ENCODE measurements at places on chromosomes 6 and 20.

DNA sequence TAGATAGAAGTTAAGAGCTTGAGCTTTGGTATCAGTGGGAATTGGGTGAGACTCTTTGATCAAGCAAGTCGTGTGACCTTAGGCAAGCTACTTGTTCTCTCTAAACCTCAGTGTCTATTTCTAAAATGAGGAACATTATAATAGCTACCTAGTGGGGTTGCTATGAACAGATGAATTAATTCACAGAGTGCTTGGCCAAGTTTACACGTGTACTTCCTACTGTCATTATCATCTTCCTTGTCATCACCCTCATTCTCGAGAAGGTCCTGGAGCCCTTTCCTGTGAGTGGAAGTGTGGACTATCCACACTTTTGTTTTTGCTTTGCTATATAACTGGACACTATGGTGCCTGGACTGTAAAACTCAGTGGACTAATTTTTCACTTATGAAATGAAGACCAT is 64.0 kb downstream of the BCKDHB start:
- DNase-seq = no peak
- no peak overlapping the region for H3K27ac ChIP-seq
- H3K4me1 ChIP-seq = no peaks in the 10 kb centered on the region
- no peak overlapping the region for H3K4me3 ChIP-seq

GRCh38 chr6:148423601-148424270 is 81.1 kb downstream of the SASH1 start:
- H3K4me1 ChIP-seq = no peaks in the 10 kb centered on the region
- H3K27ac ChIP-seq = no peak overlapping the region
- H3K36me3 ChIP-seq = no peaks in the 10 kb centered on the region
- no peak for DNase-seq

DNA sequence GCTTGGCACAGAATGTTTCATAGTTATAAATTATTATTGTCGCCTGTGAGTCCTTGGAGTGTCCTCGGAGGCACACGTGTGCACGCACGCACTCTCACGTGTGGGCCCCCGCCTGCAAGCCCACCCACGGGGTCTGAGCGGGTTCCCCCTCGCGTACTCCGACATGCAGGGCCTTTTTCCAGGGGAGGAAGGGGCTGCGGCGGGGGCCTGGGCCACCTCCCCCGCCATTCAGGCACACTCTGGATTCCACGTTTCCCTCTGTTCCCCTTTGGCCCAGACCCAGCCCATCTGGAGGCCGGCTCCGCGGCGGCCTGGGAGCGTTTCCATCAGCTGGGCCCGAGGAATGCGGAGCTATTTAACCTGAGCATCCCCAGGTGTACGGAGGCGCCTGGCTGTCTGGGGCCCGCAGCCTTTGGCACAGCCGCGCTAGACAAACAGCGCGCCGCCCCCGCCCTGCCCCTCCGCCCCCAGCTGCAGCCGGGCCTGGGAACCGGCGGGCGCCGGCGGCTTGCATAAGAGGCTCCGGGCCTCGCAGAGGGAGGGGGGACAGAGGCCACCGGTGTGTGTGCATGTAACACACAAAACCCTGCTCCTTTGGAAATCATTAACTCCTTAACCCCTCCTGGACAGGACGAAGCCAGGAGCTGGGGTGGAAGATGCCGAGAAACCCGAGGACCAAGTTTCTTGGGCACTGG is 3.3 kb downstream of the ID1 start:
- peaks cover 41% of the 10 kb centered on the region for H3K27me3 ChIP-seq
- no peak for DNase-seq
- no peak overlapping the region for H3K4me3 ChIP-seq
- no peak overlapping the region for H3K27ac ChIP-seq
- H3K36me3 ChIP-seq = no peaks in the 10 kb centered on the region

DNA sequence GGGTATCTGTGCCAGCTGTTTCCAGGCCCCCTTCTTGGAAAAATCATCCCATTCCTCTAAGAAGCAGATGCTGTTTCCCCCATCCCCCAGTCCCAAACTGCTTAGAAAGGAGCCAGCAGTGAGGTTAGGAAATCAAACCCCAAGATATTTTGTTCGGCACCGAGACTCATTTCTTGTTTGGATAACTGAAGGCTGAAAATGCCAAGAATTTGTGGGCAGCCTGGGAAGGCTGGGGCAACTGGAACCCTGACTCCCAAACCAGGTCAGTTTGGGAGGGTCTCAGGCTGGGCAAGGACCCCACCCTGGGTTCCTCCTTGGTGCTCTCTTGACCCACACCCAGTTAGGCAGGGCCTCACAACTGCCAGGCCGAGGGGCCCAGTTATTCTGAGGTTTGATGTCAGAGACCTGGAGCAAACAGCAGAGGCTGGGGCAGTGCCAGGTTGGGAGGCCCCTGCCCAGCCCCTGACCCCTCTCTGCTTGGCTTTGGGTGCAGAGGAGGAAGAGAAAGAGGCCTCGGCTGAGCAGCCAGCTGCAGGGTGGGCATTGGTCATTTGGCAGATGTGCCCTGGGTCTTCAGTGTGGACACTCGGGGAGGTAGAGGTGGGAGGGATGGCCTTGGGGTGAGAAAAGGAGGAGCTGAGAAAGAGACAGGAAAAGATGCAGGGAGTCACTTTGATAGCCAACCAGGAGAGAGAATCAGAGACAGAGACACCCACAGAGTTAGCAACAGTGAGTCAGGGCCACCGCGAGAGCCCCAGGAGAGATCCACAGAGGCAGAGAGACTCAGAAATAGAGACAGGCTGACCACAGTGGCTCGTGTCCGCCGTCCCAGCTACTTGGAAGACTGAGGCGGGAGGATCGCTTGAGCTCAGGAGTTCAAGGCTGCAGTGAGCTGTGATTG is 5.0 kb downstream of the ANGPT4 start:
- no peak for DNase-seq
- no peak overlapping the region for H3K4me3 ChIP-seq
- H3K4me1 ChIP-seq = peaks cover 5% of the 10 kb centered on the region

All from CD4-positive, alpha-beta T cell (primary cell).